ENCODE measurements at places on chromosomes 12 and 14. TPM values are rescaled to one million over a fixed set of nuclear protein-coding genes. Genes with fewer than 3 reads are reported as not detected.
A peak's percentile ranks its signal among the peaks of the same experiment; 100 is the strongest.

SSTR1 gene
- total RNA-seq = 0.69 TPM

DNAJC22 gene
- total RNA-seq = 0.08 TPM

FAM90A1 gene
- total RNA-seq = 0.30 TPM

ACRBP gene
- total RNA-seq = 1.4 TPM

GRCh38 chr12:62900686-62901272 lies 34.2 kb downstream of the PPM1H start:
- no peak for DNase-seq
- H3K27ac ChIP-seq = peak overlapping the region; percentile 79
- H3K4me1 ChIP-seq = peaks cover 61% of the 10 kb centered on the region
- no peaks in the 10 kb centered on the region for H3K36me3 ChIP-seq
- H3K27me3 ChIP-seq = no peaks in the 10 kb centered on the region

All from left ventricle myocardium inferior (tissue), 1 donor.